Left ventricle myocardium inferior (tissue), 1 donor: ENCODE measurements at places on chromosomes 5 and 9. TPM values are rescaled to one million over a fixed set of nuclear protein-coding genes. Genes with fewer than 3 reads are reported as not detected.

DNA sequence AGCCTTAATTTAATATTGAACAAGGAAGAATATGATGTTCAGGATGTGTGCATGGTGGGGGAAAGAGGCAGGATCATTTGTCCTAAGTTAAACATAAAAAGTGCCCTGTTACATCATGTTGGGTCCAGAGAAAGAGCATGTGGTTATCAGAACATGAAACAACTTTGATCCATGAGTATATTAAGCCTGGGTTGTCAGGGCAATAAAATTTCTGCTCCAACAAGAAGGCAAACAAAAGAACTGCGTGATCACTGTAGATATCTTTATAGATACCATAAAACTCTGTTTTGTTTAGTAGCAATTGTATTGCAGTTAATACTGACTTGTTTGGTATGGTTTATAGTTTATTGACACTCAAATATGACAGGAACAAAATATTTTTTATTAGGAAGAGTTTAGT lies 35.2 kb downstream of the PCA3 start:
- no peaks in the 10 kb centered on the region for H3K4me1 ChIP-seq
- DNase-seq = no peak
- no peak overlapping the region for H3K27ac ChIP-seq
- H3K4me3 ChIP-seq = no peak overlapping the region
- H3K27me3 ChIP-seq = peaks cover 21% of the 10 kb centered on the region

Gene HK3
- 3.5 TPM for total RNA-seq

DNA sequence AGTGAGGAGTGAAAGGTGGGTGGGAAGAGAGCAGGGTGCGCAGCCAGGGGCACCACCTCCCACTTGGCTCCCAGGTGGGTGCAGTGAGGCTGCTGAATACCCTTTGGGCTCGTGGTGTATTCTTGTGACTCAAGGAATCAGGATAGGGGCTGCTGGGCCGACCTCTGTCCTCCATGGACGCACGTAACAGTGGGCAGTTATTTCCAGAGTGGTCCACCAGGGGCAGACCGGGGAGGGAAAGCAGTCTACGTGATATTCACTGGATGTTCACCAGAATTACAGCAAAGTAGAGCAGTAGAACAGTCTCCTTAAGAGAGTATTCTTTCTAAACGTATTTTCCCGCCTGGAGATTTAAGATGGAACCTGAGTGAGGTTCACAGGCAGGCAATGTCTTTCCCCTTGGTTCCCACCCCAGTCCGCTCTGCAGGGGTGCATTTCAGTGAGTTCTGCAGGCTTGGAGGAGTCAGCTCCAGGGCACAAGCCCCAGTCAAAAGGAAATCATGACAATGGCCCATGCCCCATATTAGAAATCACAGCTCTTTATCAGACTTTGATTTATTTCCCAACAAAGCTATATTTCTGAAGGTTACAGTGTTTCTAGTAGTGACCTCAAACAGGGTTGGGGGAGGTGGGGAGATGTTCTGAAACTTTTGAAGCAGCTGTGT lies 88.7 kb downstream of the SYK start:
- DNase-seq = no peak
- H3K27me3 ChIP-seq = peaks cover 33% of the 10 kb centered on the region
- no peaks in the 10 kb centered on the region for H3K36me3 ChIP-seq
- no peaks in the 10 kb centered on the region for H3K4me1 ChIP-seq
- no peak overlapping the region for H3K27ac ChIP-seq

GRCh38 chr9:89531766-89532165 lies 33.9 kb upstream of the SEMA4D start:
- no peaks in the 10 kb centered on the region for H3K36me3 ChIP-seq
- peaks cover 9% of the 10 kb centered on the region for H3K27me3 ChIP-seq
- no peaks in the 10 kb centered on the region for H3K4me1 ChIP-seq
- no peak for DNase-seq
- no peak overlapping the region for H3K4me3 ChIP-seq

GRCh38 chr5:2738156-2738699 lies 13.2 kb downstream of the IRX2 start:
- no peaks in the 10 kb centered on the region for H3K36me3 ChIP-seq
- no peak for DNase-seq
- no peak overlapping the region for H3K4me3 ChIP-seq
- H3K27me3 ChIP-seq = peaks cover 97% of the 10 kb centered on the region

- no peaks in the 10 kb centered on the region for H3K36me3 ChIP-seq
- DNase-seq = no peak
- peaks cover 9% of the 10 kb centered on the region for H3K4me1 ChIP-seq
- no peaks in the 10 kb centered on the region for H3K27me3 ChIP-seq
- no peak overlapping the region for H3K4me3 ChIP-seq
Observed at GRCh38 chr9:126919193-126919592, 4.6 kb downstream of the RALGPS1 start.
